ENCODE measurements at places on chromosomes 12 and 14. TPM values are rescaled to one million over a fixed set of nuclear protein-coding genes. Genes with fewer than 3 reads are reported as not detected.

- no peak for DNase-seq
Observed at GRCh38 chr14:76267322-76268046, 108.5 kb upstream of the ESRRB start.

DNA sequence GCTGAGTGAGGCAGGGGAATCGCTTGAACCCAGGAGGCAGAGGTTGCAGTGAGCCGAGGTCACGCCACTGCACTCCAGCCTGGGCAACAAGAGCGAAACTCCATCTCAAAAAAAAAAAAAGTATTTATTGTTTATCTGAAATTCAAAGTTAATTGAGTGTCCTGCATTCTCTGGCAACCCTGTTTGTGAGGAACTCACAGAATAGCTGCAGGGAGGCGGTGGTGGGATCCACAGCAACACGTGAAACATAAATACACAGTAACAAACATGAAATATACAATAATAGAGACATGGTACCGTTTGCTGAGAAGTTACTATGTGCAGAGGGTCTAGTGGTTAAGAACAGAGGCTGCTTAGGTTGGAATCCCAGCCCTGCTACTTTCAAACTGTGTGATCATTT, 43.7 kb upstream of the RFLNA start:
- DNase-seq, result no peak

- DNase-seq, result no peak
Observed at GRCh38 chr14:100727873-100728240, 1.2 kb downstream of the DLK1 start.

GRCh38 chr14:75479770-75480600, 42.3 kb upstream of the BATF start:
- DNase-seq, result no peak

DNA sequence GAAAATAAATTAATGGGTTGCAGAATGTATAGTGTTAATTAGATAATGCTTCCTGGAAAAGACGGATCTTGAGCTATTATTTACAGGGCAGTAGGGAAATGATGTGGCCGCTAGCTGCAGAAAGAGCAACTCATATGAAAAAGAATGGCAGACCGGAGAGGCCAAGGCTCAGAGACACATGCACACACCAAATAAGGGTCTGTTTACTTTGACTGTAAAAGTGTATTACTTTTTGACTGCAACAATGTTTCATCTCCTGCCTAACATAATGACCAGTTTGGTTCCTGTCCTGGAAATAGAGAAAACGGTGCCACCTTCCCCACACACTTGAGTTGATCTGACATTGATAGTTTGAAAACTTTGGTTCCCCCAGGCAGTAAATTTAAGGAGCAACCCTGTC, 290.9 kb downstream of the CACNA1C start:
- DNase-seq, result no peak

Gene WNT1
- total RNA-seq, result not detected

Gene C1QL4
- 0.17 TPM for total RNA-seq

Gene GLIPR1L1
- not detected for total RNA-seq

Gene CORO1C
- total RNA-seq, result 87.9 TPM

DNA sequence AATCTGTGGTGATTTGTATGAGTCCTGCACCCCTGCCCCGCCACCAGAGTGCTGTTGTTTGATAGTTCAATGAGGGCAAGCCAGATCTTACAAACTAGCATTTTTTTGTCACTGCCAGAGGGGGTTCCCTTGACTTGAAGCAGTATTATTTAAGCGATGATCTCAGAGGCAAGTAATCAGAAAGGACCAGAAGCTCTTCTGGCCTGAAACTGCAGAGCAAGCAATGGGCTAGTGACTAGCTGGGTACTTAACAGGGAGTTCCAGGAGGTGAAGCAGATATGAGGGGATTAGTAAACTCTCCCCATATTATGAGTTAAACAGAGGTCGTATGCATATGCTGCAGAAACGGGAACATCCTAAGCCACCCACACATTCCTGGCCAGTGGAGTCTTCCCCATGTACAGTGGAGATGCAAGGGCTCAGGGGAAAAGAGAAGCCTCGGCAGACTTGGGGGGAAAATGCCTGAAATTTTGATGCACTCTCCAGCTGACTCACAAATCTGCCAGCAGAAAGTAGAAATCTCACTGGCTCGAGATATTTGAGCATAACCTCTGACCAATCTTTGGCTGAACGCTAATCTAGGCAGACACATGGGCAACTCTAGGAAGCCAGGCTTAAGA, 8.3 kb upstream of the CRACR2A start:
- no peak for DNase-seq

Gene AICDA
- not detected for total RNA-seq

- DNase-seq, result no peak
Observed at GRCh38 chr14:92565718-92566115, 52.1 kb downstream of the RIN3 start.

DNA sequence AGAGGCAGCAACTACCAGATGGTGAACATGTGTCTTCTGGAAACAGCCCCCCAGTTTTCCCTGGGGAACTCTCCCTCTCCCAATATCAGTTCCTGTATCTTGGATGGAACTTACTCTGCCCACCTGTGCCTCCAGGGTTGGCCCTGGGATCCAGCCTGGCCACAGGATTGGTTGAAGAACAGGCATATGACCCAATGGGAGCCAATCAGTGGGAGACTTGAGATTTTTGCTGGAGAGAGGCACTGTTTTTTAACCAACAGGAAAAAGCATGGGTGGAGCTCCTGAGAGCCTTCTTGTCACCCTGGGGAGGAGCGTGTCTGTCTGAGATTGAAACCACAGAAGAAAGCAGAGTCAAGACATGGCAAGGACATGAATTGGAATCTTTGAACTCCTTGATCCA, 33.6 kb upstream of the COX6A1 start:
- DNase-seq, result no peak

- peak; percentile 67 for DNase-seq
Observed at GRCh38 chr14:23436327-23437132, 1.1 kb upstream of the MYH7 start.
